Muscle of leg (tissue), 16 donors: ENCODE measurements at places on chromosomes 4 and X.

GRCh38 chrX:120823556-120823955 lies 52.1 kb downstream of the CT47B1 start:
- DNase-seq, result peak; percentile 3

DNA sequence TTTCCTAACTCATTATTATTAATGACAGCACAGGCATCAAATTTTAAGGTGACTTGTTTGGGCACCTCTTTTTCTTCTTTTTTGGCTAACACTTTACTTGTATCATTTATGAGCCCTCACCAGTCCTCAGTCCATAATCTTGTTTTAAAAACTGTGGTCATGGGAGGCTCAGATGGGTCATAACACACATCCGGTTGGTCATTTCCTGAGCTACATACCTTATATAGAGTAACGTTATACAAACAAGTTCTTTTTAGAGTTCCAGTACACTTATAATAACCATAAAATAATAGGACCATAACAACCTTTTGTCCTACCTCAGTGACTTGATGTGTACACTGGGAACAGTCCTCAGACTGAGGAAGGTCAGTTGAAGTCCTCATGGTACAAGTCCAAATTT lies 21.1 kb upstream of the PLS3 start:
- DNase-seq, result no peak

GRCh38 chrX:23888887-23889501 lies 18.7 kb downstream of the APOO start:
- peak; percentile 40 for DNase-seq

- peak; percentile 81 for DNase-seq
Observed at GRCh38 chr4:17206829-17207801, 304.8 kb downstream of the QDPR start.

DNA sequence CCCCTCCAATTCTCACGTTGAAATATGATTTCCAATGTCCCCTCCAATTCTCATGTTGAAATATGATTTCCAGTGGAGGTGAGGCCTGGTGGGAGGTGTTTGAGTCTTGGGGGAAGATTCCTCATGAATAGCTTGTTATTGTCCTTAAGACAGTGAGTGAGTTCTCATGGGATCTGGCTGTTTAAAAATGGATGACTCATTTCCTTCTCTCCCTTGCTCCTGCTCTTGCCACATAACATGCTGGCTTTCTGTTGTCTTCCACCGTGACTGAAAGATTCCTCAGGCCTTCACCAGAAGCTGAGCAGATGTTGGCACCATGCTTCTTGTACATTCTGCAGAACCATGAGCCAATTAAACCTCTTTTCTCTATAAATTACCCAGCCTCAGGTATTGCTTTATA lies 346.8 kb upstream of the TECRL start:
- no peak for DNase-seq

DNA sequence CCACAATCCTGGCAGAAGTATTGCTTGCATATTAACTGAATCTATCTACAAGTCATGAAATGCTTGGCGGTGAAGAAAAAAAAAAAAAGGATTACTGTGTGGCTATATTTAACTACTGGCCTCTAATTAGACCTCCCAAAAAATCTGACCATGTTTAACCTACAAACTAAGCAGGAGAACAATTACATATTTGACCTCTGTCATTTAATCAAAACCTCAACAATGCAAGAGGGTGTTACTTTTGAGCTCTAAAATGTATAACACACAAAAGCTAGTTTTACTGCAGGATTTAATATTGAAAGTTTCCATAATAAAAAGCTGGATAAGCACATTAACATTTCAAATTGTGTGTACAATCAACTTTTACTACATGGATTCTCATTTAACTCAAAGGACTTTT lies 1.5 kb downstream of the ITM2A start:
- DNase-seq, result peak; percentile 36

- no peak for DNase-seq
Observed at GRCh38 chr4:147805946-147806345, 74.1 kb downstream of the ARHGAP10 start.

- DNase-seq, result peak; percentile 92
Observed at GRCh38 chrX:13167481-13168231, 123.2 kb upstream of the FAM9C start.

GRCh38 chrX:84168095-84168494 lies 19.9 kb downstream of the RPS6KA6 start:
- no peak for DNase-seq

- no peak for DNase-seq
Observed at GRCh38 chr4:35364321-35364870, 879.9 kb downstream of the ARAP2 start.

DNA sequence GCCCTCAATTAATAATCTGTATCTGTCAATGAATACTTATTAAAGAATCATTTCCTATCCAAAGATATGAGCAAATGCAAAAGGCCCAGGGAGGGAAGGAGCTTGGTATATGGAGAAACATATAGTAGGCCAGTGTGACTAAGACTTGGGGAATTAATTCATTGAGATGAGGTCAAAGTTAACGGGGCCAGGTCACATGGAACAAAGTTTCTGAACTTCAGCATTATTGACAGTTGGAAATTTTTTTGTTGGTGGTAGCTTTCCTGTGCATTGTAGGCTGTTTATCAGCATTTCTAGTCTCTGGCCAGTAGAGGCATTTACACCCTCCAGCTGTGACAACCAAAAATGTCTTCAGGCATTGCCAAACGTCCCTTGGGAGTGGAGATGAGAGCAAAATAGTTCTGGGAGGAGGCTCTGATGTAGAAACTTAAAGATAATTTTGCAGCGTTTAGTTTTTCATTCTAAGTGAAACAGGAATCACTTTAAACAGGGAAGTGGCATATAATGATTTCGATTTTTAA lies 202.0 kb downstream of the SLC4A4 start:
- no peak for DNase-seq

DNA sequence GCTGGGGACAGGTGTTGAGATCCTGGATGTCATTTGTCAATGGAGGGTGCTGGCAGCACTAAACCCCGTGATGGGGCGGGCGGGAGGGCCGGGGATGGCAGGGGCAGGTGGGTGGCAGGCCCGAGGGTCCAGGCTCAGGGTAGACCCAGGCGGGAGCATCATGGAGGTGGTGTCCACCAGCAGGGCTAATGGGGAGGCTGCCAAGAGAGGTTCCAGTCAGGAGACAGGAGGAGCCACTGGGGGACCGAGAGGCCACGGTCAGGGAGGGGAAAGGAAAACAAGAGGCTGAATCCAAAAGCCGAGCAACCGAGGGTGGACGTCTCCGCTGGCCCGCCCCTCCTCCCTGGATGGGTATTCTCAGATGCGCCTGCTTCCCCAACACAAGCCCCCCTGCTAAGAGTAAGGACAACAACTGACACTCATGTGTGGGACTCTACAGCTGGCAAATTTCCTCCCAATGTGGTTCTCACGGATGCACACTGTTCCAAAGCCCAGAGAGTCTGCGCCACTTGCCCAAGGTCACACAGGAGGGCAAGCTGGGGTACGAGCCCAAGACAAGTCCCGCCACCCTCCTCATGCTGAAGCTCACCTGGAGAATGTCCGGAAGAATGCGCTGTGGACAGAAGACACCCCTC lies 132.0 kb downstream of the CPZ start:
- DNase-seq, result no peak

DNA sequence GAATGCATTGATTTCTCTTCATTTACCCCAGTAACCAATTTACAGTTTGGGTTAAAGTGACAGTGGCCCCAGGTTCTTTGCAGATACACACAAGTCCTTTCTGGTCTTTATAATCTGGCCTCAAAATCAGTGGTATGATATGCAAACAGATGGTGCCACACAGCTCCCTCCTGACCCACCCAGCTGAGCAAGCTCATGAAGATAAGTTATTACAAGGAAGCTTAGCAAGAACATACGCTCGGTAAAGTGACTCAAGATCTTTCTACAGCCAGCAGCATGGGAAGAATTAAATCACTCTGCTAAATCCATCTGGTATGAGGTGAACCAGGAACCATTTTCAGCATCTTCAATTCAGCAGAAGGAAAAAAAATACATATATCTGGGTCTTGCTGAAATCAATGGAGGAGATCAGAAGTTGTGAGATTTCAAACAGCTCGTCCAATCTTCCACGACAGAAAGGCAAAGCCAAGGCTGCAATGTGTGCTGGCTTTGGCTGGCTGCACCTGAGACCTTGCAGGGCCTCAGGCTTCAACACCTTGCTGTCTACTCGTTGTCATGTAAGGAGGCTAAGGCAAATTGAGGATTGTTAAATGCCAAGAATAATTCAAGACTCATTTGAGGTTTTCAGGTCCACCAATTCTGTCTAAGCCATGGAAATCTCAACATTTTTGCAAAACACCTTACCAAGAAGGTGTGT lies 28.2 kb downstream of the SEL1L3 start:
- DNase-seq, result no peak

DNA sequence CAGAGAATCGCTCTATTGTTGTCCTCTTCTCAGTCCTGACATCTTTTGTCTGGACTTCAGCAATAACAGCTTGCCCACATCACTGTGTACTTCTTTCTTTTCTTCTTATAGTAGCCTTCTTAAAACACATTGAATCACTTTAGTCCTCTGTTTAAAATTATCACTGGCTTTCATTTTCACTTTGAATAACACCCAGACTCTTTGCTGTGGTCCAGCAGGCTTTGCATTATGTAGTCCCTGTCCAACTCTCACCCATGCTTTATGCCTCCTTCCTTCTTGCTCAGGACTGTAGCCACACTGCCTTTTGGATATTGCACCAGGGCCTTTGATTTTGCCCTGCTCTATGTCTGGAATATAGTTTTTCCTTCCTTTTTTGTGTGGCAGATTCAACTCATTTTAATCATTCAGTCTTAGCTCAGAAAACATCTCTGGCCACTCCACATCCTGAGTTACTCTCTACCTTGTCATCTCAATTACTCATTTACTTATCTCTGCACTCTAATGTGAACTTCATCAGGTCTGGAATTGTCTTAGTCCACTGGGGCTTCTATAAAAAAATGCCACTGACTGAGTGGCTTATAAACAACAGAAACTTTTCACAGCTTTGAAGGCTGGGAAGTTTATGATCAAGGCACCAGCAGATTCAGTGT lies 168.2 kb downstream of the C4orf33 start:
- no peak for DNase-seq

- DNase-seq, result no peak
Observed at GRCh38 chr4:153512952-153513500, 46.9 kb downstream of the TMEM131L start.

DNA sequence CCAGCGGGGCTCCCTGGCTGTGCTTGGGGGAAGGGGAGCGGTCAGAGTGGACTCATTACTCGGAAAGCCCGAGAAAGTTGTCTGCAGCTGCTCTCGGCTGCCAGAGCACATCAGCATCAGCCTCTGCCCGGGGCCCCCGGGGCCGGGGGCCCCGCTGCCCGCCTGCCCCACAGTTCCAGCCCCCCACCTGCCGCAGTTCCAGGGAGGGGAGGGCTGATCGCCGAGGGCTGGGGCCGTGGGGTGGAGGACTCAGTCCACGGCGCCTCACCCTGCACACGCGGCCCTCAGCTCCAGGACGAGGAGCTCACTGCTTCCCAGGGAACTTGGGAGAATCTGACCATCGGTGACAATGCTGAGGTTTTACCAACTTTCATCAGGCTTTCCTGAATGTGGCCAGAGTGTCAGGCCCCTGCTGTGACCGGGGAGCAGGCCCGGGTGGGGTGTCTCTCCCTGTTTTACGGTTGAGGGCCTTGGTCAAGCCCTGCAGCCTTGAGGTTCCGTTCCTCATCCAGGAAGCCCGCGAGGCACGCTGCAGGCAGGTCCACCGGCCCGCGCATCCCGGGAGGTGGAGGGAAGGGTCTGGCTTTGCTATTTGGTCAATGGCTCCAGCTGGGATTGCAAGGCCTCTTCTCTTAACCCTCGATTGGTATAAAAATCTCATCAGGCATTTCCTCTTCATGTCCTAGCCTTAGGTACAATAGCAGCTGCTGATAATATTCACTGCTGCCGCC lies 57.2 kb downstream of the CPZ start:
- no peak for DNase-seq

GRCh38 chrX:49059681-49060085 lies 884 bp downstream of the CCDC120 start:
- DNase-seq, result no peak

- no peak for DNase-seq
Observed at GRCh38 chr4:117093571-117093970, 8.2 kb upstream of the TRAM1L1 start.
